Prostate gland (tissue), 2 donors: ENCODE measurements at places on chromosomes 16 and 17. TPM values are rescaled to one million over a fixed set of nuclear protein-coding genes. Genes with fewer than 3 reads are reported as not detected.

DNA sequence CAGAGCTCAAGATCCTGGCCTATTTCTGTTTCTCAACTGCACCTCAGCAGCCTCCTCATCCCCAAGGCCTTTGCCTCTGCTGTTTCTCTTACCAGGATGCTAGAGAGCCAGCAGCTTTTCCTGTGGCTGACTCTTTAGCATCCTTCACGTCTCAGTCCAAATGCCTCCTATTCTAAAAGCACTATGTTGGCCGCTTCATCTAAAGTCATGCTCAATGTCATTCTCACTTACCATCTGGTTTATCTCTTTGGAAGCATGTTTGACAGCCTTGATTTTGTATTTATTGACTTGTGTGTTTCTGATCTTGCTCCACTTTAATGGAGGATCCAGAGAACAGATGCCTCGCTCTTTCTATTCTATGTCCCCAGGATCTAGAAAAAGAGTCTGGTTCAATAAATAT is 351.8 kb upstream of the CDH11 start:
- H3K4me3 ChIP-seq: no peak overlapping the region
- no peaks in the 10 kb centered on the region for H3K27me3 ChIP-seq
- no peak for DNase-seq
- no peaks in the 10 kb centered on the region for H3K4me1 ChIP-seq
- no peaks in the 10 kb centered on the region for H3K36me3 ChIP-seq
- no peak overlapping the region for H3K27ac ChIP-seq

- H3K36me3 ChIP-seq: no peaks in the 10 kb centered on the region
- H3K4me1 ChIP-seq: no peaks in the 10 kb centered on the region
- no peak for DNase-seq
- H3K27ac ChIP-seq: no peak overlapping the region
- H3K27me3 ChIP-seq: no peaks in the 10 kb centered on the region
Measured at GRCh38 chr17:43135454-43135819, 10.3 kb upstream of the BRCA1 start.

GRCh38 chr17:9195961-9196670 is 174.8 kb downstream of the NTN1 start:
- peak overlapping the region; percentile 56 for H3K27ac ChIP-seq
- peak; percentile 72 for DNase-seq
- H3K4me3 ChIP-seq: no peak overlapping the region
- H3K27me3 ChIP-seq: no peaks in the 10 kb centered on the region
- H3K4me1 ChIP-seq: no peaks in the 10 kb centered on the region

DNA sequence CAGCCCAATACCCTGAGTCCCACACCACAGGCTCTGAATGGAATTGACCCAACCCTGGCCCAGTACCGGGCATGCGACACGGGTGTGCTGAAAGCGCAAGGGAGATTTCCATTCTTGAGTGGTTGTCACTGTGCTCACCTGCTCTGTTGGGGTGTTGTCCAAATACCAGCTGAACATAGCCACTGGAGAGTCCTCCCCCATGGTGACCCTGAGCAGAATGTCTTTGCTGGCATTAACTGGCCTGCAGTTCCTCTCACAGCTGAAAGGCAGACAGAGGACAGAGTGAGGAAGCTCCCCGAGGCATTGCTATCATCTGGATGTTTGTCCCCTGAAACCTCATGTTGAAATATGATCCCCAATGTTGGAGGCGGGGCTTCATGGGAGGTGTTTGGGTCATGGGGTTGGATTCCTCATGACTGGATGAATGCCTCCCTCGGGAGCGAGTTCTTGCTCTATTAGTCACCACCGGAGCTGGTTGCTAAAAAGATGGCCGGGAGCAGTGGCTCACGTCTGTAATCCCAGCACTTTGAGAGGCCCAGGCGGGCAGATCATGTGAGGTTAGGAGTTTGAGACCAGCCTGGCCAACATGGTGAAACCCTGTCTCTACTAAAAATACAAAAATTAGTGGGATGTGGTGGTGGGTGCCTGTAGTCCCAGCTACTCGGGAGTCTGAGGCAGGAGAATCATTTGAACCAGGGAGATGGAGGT is 57.3 kb upstream of the BCO1 start:
- H3K27me3 ChIP-seq: no peaks in the 10 kb centered on the region
- H3K36me3 ChIP-seq: no peaks in the 10 kb centered on the region
- no peak overlapping the region for H3K27ac ChIP-seq
- DNase-seq: peak; percentile 58
- no peak overlapping the region for H3K4me3 ChIP-seq

DNA sequence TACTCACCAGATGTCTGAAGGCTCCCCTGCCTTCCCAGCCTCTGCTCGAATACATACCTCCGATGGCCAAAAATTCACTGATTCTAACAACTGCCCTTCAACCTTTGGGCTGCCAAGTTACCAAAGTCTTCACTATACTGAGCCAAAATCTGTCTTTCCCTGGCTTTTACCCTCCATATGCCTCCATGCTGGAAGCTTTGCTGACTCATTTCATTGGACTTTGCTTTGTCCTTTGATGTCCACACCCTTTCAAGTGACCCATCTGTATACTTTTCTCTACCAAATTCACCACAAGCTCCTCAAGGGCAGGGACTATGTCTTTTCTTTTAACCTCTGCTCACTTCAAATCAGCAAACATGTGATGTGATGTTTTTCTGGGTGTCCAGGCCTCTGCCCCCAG is 21.0 kb upstream of the MTMR4 start:
- H3K27me3 ChIP-seq: no peaks in the 10 kb centered on the region
- no peaks in the 10 kb centered on the region for H3K36me3 ChIP-seq
- no peaks in the 10 kb centered on the region for H3K4me1 ChIP-seq
- no peak overlapping the region for H3K4me3 ChIP-seq
- no peak for DNase-seq
- H3K27ac ChIP-seq: no peak overlapping the region

CCDC137 gene
- total RNA-seq: 18.5 TPM
